Mucosa of gallbladder (tissue), 1 donor: ENCODE measurements at places on chromosomes 4 and X. TPM values are rescaled to one million over a fixed set of nuclear protein-coding genes. Genes with fewer than 3 reads are reported as not detected.

The QDPR gene
- total RNA-seq, result 45.1 TPM

The PCDH7 gene
- total RNA-seq, result 42.8 TPM

The LRIT3 gene
- 0.23 TPM for total RNA-seq

The CCDC149 gene
- 24.2 TPM for total RNA-seq

The DCX gene
- total RNA-seq, result 0.95 TPM

The SNCA gene
- 6.1 TPM for total RNA-seq

The SERPINA7 gene
- 0.26 TPM for total RNA-seq

DNA sequence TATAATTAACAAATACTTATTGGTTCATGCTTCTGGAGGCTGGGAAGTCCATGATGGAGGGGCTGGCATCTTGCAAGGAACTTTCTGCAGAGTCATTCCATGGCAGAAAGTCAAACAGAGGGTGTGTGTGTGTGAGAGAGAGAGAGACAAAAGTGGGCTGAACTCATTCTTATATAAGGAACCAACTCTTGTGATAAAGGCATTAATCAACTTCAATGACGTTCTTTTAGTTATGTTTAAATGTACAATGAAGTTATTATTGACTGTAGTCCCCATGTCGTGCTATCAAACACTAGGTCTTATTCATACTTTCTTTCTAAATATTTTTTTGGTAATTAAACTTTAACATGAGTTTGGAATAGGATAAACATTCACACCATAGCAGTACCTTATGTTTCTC lies 1408.8 kb downstream of the STIM2 start:
- no peak for DNase-seq

GRCh38 chr4:74990276-74990875 lies 57.5 kb downstream of the PARM1 start:
- no peak for DNase-seq

DNA sequence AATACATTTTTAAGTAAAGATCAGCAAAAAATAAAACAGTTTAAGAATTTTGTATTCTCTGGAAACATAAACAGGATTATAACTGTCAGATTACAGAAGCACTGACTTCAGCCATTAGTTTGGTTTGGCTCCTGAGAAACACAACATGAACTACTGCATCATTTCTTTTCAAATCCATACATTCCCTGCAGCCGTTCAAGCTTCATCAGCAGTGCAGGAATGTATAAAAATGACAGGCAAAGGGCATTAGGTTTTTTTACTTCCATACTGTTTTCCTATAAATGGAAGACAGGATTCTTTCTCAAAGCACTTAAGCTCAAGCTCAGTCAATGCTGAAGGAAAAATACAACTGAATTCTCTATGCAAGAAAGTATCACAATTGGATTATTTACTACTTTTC lies 4.2 kb upstream of the MAB21L2 start:
- DNase-seq, result no peak

- no peak for DNase-seq
These were observed 26.1 kb upstream of the TMEM154 start for GRCh38 chr4:152705903-152706302.

GRCh38 chr4:56468097-56468422 lies 643 bp downstream of the SRP72 start:
- DNase-seq, result peak; percentile 13

- no peak for DNase-seq
These were observed 36.9 kb downstream of the CEP44 start for GRCh38 chr4:174320494-174321199.

- DNase-seq, result no peak
These were observed 6.6 kb downstream of the CLNK start for GRCh38 chr4:10677796-10678497.

GRCh38 chrX:106599411-106599810 lies 12.4 kb upstream of the RADX start:
- no peak for DNase-seq

GRCh38 chr4:90118527-90119195 lies 8.5 kb upstream of the CCSER1 start:
- DNase-seq, result no peak

- no peak for DNase-seq
These were observed 54.5 kb downstream of the TENM3 start for GRCh38 chr4:182297659-182298058.

GRCh38 chr4:148831945-148832344 lies 389.7 kb upstream of the NR3C2 start:
- no peak for DNase-seq

DNA sequence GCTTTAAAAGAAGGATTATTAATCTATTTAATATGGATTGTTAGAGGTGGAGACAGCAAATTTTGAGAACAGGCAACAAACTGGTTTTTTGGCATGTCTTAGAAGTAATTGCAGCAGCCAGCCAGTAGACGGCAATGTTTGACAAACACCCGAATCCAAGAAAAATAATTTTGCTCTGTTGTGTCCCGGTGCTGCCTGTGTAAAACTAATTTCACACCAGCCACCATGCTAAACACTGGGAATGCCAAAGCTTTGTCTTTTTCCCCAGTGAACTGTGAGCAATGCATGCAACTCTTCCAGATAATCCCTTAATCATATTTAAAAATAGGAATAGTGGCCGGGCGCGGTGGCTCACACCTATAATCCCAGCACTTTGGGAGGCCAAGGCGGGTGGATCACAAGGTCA lies 25.9 kb downstream of the SMIM31 start:
- DNase-seq, result no peak

GRCh38 chr4:113637363-113637762 lies 124.2 kb downstream of the CAMK2D start:
- DNase-seq, result no peak

- DNase-seq, result no peak
These were observed 86.3 kb downstream of the RTL9 start for GRCh38 chrX:110444996-110445395.

DNA sequence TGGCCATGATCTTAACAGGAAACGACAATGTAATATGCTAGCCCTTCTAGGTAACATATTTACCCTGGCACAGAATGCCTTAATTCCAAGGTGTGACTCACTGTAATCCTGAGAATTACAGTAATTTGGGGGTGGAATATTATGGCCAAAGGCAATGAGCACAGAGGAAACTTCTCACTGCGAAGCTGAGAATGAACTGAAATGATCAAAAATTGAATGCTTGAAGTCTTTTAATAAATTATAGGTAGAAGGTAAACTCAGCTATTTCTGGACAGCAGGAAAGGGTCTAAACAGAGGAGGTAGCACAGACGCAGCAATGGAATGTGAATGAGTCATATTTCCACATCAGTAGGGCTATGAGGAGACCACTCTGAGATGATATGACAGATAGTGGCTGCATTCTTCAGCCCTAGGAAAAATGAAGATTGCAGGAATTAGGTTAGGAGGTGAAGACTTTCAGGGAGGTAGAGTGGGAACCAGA lies 312.6 kb downstream of the PACRGL start:
- no peak for DNase-seq

DNA sequence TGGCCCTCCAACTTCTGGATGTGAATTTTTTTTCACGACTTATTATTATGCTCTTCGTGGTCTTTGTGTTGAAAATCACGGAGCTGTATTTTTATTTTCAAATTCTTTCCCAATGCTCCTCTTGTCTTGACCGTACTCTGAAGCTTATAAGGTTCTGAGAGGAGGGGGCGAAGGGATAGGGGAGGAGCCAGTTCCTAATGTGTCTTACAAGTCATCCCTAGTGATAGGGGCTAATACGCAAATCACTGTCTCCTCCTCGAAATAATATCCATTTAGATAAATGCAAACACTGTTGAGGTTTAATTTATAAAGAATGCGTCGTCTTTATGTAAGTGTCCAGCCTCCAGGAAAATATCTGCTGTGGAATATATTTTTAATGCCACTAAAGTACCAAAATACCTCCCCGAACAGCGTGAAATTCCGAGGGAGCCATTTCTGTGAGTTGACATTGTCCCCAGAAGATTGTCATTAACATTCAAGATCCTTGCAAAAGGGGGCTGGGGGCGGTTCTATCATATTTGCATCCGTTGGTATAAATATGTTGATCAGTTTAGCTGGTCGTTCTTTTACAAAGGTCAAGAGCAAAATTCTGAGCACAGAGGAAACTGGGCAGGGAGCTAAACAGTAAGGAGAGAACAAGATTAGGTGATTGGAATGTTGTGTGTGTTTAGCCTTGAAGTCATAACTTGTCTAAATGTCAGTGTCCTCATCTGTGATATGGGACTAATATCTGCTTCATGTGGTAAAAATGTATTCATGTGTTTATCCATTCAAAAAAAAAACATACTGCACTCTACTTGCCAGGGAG lies 3.7 kb upstream of the FAT1 start:
- no peak for DNase-seq

DNA sequence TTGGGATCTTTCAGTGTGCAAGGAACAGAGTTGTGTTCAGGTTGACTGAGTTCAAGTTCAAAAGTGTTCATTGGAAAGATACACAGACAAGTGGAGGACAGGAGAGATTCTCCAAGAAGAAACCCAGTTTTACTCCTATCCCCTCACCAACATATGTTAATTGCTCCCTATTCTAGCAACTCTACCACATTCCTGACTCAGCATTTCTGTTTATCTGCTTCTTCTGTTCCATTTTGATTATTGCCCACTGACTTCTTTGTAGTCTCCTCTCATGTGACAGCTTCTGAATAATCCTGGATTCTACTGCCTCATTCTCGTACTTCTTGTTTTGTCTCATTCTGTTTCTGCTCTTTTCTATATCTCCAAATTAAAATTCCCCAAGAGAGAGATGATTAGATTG lies 15.8 kb upstream of the SPANXC start:
- no peak for DNase-seq

- DNase-seq, result no peak
These were observed 102.5 kb downstream of the CPEB2 start for GRCh38 chr4:15104825-15105224.

GRCh38 chr4:31791666-31792065 lies 1071.5 kb downstream of the PCDH7 start:
- no peak for DNase-seq

GRCh38 chrX:77275392-77275791 lies 171.8 kb upstream of the FGF16 start:
- DNase-seq, result no peak

DNA sequence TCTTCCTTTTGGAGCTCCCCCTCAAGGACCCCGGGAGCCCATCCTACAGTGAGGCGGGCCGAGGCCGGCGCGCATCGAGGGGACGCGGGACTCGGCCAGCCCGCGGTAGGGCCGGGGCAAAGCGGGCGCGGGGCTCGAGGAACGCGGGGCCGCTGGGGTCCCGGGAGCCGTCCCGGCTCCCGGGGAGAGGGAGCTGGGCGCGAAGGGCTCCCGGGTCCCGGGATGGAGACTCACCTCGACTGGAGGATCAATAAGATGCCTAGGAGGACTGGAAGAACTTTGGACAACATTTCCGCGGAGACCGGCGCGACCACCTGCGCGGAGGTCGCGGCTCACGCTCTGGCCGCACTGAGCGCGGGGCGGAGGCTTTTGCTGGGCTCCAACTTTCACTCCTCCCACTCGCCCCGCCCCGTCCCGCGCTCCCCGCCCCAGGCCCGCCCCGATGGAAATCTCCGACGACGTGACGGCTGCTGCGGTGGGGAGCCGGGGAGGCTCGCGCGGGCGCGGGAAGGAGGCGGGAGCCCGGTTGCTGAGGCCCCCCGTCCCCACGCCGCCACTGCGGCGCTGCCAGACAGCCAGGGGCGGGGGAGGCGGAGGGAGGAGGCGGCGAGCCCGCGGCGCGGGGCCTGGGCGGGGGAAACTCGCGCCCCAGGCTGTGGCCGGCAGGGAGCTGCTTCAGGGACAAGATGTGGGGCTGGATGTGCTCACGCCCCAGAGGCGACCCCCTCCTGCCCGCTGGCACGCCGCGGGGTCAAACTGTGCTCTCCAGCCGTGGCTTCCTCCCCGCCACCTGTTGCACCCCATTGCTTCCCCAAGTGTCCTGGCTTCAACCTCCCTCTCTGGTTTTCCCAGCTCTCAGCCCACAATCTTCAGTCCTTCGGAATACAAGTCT lies at the start of gene GABRE:
TSS of gene GABRE (minus strand) at position 341 of the 892 bp plus-strand sequence. CDS start at position 290, 51 bp downstream.
- DNase-seq, result peak; percentile 53

- peak; percentile 25 for DNase-seq
These were observed 42.8 kb downstream of the IL21 start for GRCh38 chr4:122577808-122578781.

DNA sequence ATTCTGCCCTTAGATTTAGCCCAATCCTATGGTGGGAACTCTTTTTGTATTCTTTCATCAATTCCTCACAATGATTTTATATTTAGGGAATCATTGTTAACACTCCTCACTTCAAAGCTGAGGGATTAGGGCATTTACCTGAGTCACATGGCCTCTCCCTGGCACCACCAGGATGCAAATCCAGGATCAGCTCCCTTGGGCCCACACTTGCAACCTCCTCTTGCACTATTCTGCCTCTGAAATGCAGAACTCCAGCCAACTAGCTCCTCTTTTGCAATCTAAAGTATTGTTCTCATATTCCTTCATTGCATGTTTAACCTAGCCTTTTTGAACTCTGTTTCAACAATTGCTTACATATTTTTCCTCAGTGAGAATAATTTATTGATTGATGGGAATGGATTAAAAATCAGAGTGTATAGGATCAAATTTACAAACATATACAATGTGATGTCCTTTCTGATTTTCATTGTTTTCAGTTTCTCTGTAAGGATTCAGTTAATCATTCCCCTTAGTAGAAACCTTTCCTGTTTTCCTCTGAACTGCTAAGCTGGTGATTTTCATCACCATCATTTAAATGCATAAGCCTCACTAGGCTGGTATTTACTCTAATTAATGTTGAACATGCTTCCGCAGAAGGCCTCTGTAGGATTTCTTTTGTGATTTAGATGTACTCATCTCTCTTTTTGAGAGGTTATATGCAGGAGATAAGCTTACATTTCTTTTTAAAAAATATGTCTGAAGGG lies 3.3 kb upstream of the RELL1 start:
- DNase-seq, result no peak

- no peak for DNase-seq
These were observed 198.9 kb downstream of the ANK2 start for GRCh38 chr4:113248320-113248719.

- DNase-seq, result peak; percentile 74
These were observed at the start of gene ARHGAP10 for GRCh38 chr4:147731580-147732517. Gene ARHGAP10, plus strand, starts transcription at chr4:147732088. Its CDS starts 214 bp downstream, at chr4:147732302.

DNA sequence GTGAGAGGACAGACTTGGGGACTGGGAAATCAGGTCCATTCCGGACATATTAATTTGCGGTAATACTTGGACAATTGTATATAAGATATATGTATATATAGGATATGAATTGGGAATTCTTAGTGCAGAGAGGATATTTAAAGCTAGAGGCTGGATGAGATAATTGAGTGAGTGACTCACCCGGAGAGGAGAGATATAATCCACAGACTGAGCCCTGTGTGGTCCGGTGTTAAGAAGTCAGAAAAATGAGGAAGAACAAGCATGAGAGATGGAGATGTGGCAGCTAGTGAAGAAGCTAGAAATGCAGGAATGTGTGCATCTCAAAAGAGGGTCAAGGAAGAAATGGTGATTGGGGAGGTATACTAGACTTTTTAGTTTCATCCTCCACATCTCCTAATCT lies 336.2 kb downstream of the SLC7A11 start:
- no peak for DNase-seq

- no peak for DNase-seq
These were observed 12.7 kb downstream of the MSANTD1 start for GRCh38 chr4:3261411-3262207.
